ENCODE measurements at places on chromosomes 12 and 14.

- no peak for DNase-seq
These were observed 65.9 kb downstream of the ACACB start for GRCh38 chr12:109182041-109182839.

GRCh38 chr12:99619389-99620158, 28.0 kb upstream of the GARIN6 start:
- peak; percentile 63 for DNase-seq

GRCh38 chr12:110743571-110744093, 941 bp upstream of the PPP1CC start:
- peak; percentile 33 for DNase-seq

- no peak for DNase-seq
These were observed 9.2 kb downstream of the GLIPR1 start for GRCh38 chr12:75489613-75490210.

GRCh38 chr12:70919597-70920035, 922 bp downstream of the PTPRR start:
- DNase-seq: peak; percentile 38

DNA sequence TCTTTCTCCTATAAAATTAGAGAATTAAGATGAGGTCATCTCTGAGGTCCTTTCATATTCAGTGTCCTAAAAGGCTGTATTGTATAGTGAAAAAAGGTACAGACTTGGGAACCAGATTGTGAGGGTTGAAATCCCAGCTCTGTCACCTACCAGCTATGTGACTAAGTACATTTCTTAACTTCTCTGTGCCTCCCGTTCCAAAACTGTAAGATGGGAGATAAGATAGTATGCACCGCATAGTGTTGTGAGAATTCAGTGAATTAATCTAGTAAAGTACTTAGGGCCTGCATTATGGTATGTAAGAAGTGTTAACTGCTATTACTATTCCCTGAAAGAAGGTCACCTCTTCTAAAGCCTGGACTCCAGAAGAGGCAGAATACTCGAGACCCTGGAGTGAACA, 60.6 kb downstream of the GNG2 start:
- DNase-seq: peak; percentile 30

DNA sequence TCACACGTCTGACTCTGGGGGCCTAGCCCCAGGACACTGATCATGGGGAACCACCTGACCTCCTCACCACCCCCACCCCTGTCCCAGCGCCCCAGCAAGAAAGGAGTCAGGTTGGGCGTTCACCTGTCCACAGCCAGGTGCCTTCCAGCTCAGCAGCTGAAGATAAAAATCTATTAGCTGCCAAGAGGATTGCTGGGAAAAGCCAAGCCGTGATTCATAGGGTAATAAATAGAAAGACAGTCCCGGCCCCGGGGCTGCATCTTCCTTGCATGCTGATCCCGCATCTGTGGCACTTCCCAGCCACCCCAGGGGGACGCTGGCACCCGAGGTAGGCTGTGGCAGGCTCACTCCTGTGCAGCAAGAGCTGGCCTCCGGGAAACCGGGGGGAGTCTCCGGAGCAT, 70.2 kb upstream of the NCOR2 start:
- no peak for DNase-seq

DNA sequence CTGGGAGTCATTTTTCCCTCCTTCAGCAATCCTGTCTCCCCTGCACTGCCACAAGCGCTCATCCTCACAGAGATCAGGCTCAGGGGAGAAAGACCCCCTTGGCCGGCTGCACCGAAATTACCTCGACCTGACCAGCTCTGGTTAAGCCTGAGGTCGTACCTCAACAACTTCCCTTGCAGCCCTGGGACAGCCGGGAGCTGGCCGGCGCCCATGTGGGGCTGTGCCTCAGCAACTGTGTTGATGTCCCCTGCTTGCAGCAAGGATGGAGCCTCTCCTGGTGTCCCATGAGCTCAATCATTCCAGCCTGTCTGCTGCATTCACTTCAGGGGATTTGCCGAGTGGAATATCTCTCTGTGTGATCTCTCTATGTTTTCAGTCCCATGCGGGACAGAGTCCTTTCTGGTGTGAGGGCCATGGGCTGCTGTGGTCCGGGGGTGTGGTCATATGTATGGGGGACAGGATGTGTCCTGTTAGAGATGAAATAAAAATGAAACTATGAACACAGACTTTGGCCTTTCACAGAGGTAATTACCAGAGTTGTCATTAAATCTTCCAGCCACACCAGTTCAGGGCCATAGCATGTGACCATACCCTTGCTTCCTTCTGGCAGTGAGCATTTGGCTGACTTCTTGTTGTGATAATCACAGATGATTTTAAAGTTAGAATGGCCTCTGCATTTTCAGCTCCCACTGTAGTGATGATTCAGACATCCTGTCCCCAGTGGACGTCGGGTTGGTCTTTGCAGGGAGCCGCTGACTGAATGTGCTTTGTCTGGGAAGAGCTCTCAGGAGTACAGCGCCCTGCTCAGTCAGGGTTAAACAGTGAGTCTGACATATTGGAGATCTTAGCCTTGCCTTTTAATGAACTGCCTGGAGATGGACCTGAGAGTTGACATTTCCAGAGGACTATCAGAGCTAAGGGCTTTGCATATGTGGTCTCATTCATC, 405.9 kb downstream of the AACS start:
- no peak for DNase-seq

DNA sequence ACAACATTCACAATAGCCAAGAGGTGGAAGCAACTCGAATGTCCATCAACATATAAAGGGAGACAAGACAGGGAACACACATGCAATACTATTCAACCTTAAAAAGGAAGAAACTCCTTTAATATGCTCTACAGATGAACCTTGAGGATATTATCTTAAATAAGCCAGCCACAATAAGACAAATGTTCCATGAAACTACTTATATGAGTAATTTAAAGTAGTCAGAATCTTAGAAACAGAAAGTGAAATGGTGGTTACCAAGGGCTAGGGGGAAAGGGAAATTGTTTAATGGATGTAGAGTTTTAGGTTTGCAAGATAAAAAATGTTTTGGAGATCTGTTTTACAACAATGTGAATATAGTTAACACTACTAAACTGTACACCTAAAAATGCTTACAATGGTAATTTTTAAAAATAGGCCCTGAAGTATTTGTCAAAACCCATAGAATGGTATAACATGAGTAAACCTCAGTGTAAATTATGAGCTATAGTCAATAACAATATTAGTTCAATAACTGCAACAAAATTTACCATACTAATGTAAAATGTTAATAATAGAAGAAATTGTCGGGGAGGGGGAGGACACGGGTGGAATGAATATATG, 71.1 kb downstream of the EGLN3 start:
- DNase-seq: no peak

DNA sequence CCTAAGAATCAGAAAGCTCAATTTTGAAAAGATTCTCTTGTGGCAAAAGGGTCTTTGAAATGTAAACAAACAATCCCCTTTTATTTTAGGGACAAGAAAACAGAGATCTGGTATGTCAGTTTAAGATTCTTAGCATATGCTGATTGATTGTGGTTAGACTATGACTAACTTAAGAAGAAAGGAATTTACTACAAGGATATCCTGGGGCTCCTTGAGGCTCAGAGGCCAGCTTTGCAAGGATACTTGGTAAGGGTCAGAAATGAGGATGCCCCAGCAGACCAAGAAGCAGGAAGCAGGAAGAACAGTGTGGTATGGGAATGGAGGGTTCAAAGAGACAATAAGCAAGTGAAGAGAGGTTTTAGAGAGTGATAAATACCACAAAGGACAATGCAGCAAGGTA, 474.6 kb downstream of the ETNK1 start:
- no peak for DNase-seq

- DNase-seq: no peak
These were observed 8.2 kb downstream of the ACTR6 start for GRCh38 chr12:100208834-100209233.

DNA sequence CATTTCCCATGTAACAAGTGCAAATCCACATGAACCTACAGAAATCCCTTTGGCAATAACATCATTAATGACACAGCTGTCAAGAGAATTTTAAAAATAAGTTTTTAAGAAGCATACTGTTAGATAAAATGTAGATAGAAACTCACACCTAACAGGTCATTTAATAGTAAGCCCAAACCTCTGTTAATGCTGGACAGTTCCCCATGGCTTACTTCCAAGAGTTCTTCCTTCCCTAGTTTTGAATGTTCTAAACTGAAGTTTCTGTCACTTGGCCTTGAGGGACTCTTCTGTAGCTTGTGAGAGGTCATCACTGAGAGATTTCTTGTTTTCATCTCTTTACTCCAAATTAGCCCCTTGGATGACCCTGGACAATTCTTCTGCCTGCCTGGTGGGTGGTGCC, 22.7 kb downstream of the OTX2 start:
- DNase-seq: no peak

- DNase-seq: peak; percentile 71
These were observed 456.7 kb upstream of the SEL1L start for GRCh38 chr14:81990312-81990761.

DNA sequence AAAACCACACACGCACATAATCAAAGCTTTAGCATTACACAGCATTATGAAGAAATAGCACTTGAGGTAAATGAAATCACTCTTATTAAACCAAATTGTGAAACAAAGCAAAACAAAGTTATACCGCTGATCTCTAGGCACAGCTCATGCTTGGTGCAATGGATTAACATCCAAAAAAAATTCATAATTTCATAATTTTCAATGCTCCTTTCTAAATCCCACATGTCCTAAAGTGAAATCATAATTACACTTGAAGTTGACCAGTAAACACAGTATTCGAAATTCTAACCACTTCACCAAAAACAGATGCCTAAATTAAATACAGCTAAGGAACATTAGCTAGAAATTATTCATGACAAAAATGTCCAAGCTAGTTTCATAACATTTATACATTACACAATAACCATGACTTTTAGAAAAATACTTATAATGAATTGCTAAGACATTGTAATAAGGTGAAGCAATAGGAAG, 1.5 kb downstream of the MLH3 start:
- no peak for DNase-seq

GRCh38 chr14:35346738-35347322, 54.6 kb downstream of the PSMA6 start:
- no peak for DNase-seq

DNA sequence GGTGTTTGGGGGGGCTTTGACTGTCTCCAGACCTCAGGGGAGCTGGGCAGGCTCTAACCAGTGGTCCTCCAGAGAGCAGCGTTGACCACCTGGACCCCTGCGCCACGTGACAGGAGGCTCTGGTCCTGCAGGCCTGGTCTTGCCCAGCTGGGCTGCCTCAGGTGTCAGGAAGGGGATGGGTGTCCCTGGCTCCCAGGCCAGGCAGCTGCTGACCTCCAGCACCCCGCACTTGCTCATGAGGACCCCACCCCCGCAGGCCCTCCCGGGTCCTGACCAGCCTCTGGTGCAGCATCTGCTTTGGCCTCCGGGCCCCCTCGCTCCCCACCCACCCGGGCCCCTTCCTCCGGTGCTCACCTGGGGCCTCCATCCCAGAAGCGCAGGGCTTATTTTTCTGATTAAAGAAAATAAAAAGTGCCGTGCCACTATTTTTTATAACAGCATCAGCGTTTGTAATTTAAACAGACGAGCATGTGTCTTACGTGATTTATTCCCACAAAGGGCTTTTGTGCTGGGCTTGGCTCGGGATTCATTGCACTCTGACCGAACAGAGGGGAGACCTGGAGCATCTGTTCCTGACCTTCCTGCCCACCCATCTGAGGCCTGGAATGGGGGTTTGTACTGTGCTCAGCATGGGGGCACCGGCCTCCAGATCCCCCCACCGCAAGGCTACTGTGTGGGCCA, 21.7 kb downstream of the FBRSL1 start:
- DNase-seq: no peak

- DNase-seq: no peak
These were observed 5.0 kb upstream of the KRT4 start for GRCh38 chr12:52818887-52819420.

DNA sequence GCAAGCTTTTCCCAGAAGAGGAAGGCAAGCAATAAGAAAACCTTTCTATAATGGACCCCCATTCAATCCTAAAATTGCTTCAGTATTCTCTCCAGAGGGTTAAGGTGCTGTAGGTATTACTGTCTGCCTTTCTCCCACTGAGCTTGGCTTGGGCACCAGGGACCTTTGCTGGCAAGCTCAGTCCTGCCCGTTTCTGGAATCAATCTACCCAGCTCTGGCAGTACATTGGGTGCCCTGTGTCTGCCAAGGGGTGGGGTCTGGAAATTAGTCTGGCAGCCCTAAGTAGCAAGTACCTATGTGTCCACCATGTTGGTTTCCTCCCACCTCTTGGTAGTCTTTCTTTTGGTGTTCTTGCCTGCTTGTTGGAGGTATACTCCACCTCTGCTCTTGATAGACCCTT, 72.6 kb downstream of the C12orf75 start:
- no peak for DNase-seq

DNA sequence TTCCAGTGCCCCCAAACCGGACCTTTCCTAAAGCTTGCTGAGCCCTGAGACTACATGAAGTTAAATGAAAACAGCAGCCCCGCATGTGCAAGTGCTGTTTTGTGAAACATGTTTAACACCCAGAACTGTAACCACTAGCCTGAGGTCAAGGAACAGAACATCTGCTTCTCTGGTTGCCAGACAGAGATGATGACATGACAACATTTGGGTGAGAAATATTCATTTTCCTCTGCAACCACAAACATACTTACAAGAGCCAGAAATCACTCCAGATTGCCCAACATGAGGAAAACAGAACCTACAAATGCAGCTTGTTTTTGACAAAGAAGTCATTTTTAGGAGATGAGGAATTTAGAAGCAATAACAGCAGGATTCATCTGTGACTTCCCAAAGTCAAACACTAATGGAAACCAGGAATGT, 110.4 kb downstream of the BCAT1 start:
- DNase-seq: peak; percentile 53

- DNase-seq: no peak
These were observed 168.5 kb downstream of the PPM1H start for GRCh38 chr12:62766496-62766895.

- no peak for DNase-seq
These were observed 530 bp downstream of the ARL1 start for GRCh38 chr12:101407049-101407435.

DNA sequence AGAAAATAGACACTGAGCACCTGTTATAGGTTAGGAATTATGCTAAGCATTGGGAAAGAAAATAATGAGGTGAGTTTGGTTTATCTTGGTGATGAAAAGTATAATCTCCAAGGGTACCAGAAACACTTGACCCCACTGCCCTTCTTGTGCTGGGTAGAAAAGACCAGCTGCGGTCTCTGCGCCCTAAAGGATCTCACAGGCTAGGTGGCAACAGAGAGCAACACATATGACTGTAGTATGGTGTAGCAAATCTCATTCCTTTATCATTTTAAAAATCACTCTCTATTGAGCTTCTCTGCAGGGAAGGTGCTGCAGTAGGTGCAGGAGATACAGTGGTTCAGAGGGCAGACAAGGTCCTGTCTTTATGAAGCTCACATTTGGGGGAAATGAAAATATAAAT, 26.1 kb downstream of the NRXN3 start:
- DNase-seq: no peak

GRCh38 chr12:22981711-22982110, 356.7 kb downstream of the ETNK1 start:
- no peak for DNase-seq

Data from hematopoietic multipotent progenitor cell treated with erythropoietin and hydrocortisone succinate and interleukin-3 and kit ligand, for 6 days (in vitro differentiated cells).